ENCODE measurements at places on chromosomes 4 and X.

DNA sequence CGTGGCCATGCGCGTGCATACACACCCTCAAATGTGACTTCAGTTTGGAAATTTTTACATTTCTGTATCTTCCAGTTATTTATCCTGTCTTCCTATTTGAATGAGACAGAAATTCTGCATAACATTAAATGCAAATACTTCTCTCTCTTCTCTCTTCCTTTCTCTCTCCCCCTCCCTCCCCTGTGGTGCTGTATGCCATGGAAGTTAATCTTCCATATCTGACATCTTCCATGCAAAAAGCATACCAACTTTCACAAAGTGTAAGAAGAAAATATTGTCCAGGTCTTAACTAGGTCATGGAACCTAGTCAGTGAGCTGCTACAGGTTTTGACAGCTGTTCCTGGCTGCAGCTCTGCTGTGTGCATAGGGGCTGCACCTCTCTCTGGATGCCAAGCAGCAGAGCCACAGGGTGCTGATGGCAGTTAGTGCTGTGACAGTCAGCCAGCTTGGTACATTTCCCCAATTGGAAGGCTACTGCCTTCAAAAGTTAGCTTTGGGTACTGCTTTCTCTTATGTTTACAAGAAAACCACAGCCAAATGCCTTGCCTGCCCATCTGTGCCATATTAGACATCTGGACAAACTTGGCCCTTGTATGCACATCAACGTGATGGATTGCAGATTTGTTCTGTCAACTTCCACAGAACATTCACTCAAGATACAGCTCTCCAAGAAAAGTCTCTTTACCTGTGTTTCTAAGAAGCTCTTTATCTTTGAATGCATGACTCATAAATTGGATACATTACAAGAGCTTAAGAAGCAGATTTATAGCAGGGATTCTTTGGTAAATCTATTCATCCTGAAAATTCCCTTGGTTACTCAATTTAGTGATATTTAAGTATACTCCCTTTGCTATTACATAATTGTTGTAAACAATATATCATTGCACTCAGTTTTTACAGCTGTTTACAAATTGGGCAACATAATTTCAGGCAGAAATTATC lies 623.8 kb downstream of the EPHA5 start:
- DNase-seq: no peak

- no peak for DNase-seq
Observed at GRCh38 chr4:75494563-75494962, 19.6 kb downstream of the RCHY1 start.

- DNase-seq: no peak
Observed at GRCh38 chr4:118340109-118340508, 12.7 kb downstream of the PRSS12 start.

- DNase-seq: no peak
Observed at GRCh38 chrX:112834031-112834845, 6.4 kb downstream of the AMOT start.

DNA sequence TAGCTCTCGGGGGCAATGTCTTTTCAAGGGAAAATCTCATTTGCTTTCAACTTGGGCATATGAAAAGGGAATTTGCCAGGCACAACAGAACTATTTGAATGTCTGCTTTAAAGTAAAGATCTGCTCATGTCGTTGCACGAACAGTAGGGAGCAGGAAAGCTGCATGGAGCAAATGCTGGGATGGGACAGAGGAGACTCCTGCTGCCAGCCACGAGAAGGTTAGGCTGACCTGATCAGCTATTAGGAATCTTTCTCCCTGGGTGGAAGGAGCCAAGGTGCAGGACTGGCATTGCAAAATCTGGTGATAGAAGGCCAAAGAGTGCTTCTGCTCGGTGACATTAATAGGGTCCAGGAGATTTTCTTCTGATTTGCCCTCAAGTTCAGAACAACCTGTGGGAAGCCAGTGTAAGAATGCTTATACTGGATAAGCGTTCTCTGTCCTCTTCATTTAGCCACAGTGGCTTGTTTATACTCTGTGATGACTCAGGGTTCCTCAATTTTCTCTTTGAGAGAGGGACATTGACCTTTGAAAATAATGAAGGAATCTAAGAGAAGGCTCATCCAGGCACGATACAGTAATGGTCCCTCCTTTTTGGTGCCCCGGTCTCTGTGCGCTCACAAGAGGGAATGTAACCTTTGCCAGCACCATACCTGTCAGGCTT lies 22.9 kb downstream of the FHL1 start:
- no peak for DNase-seq

- DNase-seq: no peak
Observed at GRCh38 chr4:25297528-25298242, 14.9 kb upstream of the ZCCHC4 start.

DNA sequence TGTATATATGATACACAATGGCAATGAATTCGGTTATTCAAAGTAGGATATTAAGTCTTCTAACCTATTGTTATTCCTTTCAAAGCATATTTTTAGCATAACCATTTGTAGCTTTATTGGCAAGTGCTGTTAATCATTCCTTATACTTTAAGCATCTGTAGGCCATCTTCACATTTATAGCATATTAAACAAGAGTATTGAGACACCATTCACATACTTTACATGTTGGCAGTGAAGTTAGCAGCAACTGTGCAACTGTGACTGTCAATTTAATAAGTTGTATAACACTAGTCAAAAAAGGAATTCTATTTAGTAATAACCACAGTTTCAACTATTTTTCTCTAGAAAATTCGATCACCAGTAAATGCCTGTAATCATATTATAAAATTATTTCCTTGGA lies 107.3 kb upstream of the MYOZ2 start:
- no peak for DNase-seq

DNA sequence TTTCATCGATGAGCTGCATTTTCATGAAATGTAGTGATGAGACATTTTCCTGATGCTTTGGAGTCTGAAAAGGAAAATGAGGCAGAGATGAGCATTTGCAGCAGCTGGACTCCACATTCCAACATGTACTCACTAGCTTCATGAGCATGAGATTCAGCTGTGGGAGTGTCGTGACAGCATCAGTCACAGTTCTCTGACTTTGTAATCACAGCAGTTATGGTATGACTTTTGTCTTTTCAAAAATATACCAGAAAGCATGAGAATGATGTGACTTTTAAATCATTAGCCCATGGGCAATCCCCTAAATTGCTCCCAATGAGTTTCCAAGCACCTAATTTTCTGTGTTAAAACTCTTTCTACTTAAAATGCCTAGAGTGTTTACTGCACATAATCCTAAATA lies 18.3 kb upstream of the MSL3 start:
- DNase-seq: no peak

DNA sequence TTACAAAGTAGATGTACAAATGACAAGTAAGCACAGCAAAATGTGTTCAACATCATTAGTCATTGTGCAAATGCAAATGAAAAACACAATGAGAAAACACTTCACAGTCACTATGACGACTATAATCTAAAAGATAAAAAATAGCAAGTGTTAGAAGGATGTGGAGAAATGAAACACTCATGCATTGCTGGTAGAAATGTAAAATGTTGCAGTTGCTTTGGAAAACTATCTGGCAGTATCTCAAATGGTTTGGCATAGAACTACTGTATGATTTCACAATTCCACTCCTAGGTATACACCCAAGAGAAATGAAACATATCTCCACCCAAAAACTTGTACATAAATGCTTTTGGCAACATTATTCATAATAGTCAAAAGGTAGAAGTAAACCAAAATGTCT lies 459.7 kb upstream of the TRAM1L1 start:
- no peak for DNase-seq

DNA sequence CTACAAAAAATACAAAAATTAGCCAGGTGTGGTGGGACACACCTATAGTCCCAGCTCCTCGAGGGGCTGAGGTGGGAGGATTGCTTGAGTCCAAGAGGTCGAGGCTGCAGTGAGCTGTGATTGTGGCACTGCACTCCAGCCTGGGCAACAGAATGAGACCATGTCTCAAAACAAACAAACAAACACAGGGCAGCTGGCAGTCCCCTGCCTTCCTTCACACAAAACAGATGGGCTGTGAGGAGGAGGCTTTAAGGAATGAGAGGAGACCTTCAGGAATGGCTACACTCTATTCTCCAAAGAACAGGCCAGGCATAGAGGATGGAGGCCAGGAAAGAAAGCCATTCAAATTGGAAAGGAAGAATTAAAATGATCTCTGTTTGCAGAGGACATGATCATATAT lies 65.6 kb upstream of the MAML3 start:
- no peak for DNase-seq

DNA sequence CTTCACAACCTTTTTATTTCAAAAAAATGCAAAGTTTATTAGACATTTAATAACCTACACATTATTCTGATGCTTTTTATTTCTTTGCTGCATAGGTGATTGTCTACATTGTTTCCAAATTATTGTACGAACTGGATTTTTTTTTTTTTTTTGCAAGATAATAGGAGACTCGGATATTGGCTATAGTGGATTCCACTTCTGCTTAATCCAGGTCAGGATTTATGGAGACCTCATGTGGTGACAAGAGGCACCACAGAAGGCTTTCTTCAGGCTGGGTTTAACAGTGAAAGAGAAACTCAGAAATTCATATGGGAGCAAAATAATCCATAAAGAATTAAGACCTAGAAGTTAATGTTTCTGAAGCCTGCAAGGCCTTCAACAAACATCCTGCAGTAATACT lies 2.4 kb upstream of the SLIT2 start:
- DNase-seq: peak; percentile 57

DNA sequence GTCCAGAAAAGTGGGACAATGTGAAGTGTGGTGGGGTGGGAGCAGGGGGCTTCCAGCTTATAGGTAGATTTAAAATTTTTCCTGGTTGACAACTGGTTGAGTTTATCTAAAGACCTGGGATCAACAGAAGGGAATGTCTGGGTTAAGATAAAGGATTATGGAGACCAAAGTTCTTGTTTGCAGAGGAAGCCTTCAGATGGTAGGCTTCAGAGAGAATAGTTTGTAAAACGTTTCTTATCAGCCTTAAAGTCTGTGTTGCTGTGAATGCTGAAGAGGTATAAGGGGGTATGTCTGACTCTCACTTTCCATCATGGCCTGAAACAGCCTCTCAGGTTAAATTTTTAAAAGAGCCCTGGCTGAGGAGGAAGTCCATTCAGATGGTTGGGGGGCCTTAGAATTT lies 20.5 kb downstream of the MGST2 start:
- DNase-seq: no peak

DNA sequence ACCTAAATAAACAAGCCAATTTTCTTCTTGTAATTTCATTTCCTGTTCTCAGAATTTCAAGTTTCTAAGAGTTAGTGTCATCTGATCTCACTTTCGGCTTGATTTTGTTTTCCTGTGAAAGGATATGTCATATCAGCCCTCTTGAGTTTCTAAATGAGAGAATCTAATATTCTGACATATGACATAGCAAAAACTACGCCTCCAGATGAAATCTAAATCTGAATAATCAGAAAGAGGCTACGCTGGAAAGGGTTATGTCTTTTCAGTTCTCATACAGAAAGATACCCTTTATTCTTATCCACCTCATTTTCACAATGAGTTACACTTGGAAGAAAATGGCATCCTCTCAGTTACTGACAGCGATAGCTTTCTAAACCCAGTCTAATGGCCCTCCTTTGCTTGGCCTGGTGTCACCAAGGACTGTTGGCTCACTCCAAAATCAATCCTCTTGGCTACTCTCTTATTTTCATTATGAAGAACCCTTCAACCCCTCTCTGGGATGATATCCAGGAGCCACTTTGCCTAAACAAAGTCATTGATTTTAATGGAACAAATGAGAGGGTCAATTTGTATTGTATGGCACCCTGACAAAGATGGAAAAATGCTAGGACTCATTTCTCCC lies 65.6 kb downstream of the ASB9 start:
- DNase-seq: no peak

GRCh38 chr4:103634236-103634635 lies 85.5 kb downstream of the TACR3 start:
- peak; percentile 2 for DNase-seq

DNA sequence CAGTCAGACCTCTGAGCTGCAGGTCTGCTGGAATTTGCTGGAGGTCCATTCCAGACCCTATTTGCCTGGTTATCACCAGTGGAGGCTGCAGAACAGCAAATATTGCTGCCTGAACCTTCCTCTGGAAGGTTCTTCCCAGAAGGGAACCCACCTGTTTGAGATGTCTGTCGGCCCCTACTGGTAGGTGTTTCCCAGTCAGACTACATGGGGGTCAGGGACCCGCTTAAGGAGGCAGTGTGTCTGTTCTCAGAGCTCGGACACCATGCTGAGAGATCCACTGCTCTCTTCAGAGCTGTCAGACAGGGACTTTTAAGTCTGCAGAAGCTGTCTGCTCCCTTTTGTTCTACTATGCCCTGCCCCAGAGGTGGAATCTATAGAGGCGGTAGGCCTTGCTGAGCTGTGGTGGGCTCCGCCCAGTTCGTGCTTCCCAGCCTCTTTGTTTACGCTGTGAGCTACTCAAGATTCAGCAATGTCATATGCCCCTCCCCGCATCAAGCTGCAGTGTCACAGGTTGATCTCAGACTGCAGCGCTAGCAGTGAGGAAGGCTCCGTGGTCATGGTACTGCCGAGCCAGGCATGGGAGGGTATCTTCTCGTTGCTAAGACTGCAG lies 44.1 kb upstream of the KDR start:
- DNase-seq: no peak

DNA sequence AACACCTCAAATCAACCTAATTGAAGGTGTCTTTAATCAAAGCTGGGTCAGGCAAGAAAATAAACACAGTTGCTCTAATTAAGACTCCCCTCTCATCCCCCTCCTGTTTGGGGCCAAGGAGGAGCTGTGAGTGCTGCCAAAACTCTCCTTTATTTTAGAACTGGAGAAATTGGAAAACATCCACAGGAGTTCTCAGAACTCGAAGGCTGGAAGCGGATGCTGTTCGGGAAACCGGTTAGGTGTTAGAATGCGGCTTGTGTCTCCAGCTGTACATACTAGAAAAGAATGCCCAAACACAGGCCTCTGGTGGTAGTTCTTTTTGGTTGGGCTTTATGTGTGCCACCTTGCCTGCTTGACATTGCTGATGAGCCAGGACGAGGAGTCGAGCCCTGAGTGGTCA lies 118.2 kb downstream of the GPR143 start:
- DNase-seq: no peak

DNA sequence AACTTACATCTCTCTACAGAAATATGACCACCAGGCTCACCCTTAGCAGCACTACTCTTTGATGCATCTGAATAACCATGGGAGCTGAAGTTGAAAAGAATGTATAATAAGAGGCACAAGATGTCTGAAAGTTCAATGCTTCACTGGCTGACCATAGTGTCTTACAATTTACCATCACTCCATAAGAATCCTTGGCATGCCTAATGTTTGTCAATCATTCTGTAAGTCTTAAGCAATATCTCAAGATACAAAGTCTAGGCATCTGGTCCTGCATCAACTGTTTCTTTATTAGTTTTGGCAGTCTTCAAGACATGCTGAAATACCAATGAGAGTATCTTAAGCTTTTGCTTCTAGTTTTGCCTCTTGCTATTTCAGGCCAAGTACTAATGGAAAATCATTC lies 755.5 kb downstream of the STIM2 start:
- DNase-seq: no peak

DNA sequence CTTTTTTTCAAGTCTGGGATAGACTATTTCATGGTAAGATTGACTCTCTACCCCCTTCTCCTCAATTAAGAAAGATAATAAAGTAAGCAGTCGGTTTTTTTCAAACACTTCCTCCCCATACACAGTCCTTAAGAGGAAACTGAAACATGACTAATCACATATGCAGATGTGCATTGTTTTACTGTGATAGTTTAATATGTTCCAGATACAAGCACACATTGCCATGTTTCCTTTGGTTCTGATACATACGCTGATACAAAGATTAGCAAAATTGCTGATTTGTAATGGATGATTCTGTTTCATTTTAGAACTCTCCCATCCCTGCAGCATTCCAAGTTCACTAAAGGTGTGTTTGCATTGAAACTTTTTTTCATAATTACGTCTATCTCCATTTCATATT lies 76.1 kb downstream of the FBXO8 start:
- no peak for DNase-seq
